ENCODE measurements at places on chromosomes 1 and 21. TPM values are rescaled to one million over a fixed set of nuclear protein-coding genes. Genes with fewer than 3 reads are reported as not detected.
A peak's percentile ranks its signal among the peaks of the same experiment; 100 is the strongest.

DNA sequence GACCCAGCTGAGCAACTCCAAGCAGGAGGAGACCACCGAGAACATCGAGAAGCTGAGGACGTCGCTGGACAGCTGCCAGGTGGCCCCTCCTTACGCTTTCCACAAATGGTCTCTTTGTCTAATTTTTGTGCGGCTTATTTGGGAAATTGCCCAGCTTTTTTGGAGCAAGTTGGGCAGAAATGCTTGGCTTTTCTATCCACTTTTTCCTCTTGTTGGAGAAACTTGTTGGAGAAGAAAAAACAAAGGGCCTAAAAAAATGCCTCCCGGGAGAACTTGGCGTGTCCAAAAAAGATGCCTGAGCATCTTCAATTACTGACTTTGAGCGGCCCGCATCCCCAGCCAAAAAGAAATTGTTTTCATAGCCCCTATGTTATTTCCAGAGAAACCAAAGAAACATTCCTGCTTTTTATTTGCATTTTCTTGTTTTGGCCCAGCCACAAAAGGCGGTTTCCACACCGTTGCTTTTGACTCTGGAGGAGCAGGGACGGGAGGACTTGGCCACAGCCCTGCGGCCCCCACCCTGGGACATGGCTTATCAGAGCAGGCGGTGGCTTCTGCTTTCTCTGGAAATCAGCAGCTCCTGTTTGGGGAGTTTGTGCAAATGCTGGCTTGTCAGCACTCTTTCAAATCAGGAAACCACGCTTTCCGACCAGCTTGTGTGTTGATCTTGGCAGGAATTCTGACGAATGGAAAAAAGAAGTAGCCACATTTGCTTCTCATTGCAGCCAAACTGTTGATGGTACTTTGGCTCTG, 81.2 kb upstream of the EFHD2 start:
- H3K4me3 ChIP-seq, result no peak overlapping the region
- no peak for DNase-seq
- H3K4me1 ChIP-seq, result peaks cover 18% of the 10 kb centered on the region
- no peak overlapping the region for H3K27ac ChIP-seq

DNA sequence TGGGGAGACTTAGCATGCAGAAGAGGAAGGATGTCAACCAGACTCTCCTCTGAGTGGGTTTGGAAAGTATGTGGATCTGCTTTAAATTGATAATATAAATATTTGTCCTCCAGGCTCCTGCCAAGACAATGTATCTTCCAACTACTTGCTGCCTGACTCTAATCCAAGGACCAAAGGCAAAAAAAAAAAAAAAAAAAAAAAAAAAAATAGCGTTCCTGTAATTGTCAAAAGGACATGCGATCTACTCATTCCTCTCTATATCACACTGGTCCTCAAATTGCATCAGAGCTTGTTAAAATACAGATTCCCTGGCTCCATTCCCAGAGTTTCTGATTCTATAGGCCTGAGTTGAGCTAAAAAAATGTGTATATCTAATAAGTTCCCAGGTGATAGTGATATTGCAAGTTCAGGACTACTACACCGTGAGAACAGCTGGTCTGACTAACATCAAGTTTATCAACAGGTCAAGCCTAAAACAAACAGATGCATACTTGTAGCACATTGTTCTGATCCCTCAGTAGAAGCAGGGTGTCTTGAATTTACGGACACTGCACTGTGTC, 141.3 kb downstream of the TNR start:
- H3K4me1 ChIP-seq, result peaks cover 34% of the 10 kb centered on the region
- DNase-seq, result no peak
- no peak overlapping the region for H3K4me3 ChIP-seq
- H3K27ac ChIP-seq, result no peak overlapping the region
- peaks cover 43% of the 10 kb centered on the region for H3K27me3 ChIP-seq

DNA sequence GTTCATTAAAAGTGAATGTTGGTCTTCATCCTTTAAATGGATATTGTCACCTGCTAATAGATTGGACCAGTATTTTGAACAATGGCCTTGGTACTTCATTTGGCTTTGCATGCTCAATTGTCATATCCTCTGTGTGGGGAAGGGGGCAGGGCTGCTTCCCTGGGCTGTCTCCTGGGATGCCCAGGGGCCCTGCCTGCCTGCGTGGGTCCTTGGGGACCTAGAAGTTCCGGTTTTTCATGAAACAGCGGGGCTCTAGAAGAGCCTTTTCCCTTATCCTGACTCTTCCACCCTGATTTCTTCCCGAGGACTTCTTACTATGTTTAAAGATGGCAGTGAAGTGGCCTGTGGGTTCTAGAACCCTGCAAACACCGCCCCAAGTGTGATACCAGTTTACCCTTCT, 97.5 kb downstream of the DISC1 start:
- no peaks in the 10 kb centered on the region for H3K4me1 ChIP-seq
- H3K27ac ChIP-seq, result no peak overlapping the region

DNA sequence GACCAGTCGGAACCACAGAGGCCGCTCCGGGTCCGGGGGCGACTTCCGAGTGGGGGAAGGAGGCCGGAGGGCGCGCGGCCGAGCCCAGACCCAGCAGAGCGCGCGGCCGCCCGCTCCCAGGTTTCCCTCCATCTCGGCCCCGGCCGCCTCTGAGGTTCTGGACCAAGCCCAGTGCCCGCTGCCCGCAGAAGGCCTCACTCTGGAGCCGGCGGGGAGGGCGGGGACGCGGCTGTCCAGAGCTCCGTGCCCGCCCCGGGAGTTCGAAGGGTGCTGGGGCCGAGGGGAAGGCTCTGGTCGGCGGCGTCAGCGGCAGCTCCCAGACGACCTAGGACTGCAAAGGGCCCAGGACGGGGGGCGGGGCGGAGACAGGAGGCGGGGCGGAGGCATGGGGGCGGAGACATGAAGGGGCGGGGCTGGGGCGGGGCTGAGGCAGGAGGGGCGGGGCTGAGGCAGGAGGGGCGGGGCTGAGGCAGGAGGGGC, 48.0 kb upstream of the SLC19A1 start:
- H3K27me3 ChIP-seq, result peaks cover 47% of the 10 kb centered on the region
- peak overlapping the region; percentile 43 for H3K4me3 ChIP-seq
- H3K27ac ChIP-seq, result no peak overlapping the region
- peaks cover 35% of the 10 kb centered on the region for H3K36me3 ChIP-seq

Gene KCNT2
- 14.2 TPM for total RNA-seq

GRCh38 chr1:153228491-153228890, 11.1 kb downstream of the PRR9 start:
- H3K36me3 ChIP-seq, result no peaks in the 10 kb centered on the region
- H3K27ac ChIP-seq, result no peak overlapping the region
- H3K4me3 ChIP-seq, result no peak overlapping the region
- DNase-seq, result no peak

Gene LENEP
- total RNA-seq, result 0.48 TPM

GRCh38 chr1:213669964-213670691, 317.6 kb upstream of the PROX1 start:
- peak; percentile 86 for DNase-seq
- H3K4me1 ChIP-seq, result peaks cover 21% of the 10 kb centered on the region
- H3K27ac ChIP-seq, result peak overlapping the region; percentile 84

Gene CCDC27
- 0.13 TPM for total RNA-seq

Gene MYBPH
- not detected for total RNA-seq

Gene SELENBP1
- total RNA-seq, result 17.9 TPM

DNA sequence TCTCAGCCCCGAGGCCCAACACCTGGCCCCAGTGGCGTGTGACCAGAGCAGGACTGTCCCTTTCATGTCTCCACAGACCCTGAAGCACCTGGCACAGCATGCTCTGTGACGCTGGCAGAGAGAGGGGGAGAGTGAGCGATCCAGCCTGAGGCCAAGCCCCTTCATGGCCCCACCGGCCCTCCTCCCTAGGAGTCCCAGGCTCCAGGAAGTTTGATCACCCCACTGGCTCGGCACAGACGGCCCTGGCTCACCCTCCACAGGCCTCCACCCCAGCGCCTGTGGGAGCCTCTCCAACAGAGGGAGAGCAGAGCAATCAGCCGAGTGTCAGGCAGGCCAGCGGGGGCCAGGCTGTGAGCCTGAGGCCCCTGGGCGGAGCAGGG, 11.0 kb downstream of the SH3BGRL3 start:
- no peaks in the 10 kb centered on the region for H3K27me3 ChIP-seq
- no peak overlapping the region for H3K27ac ChIP-seq
- no peak for DNase-seq
- no peaks in the 10 kb centered on the region for H3K36me3 ChIP-seq
- no peak overlapping the region for H3K4me3 ChIP-seq

Gene PLA2G2E
- not detected for total RNA-seq

GRCh38 chr1:21149855-21150432, 26.8 kb downstream of the EIF4G3 start:
- peak overlapping the region; percentile 55 for H3K27ac ChIP-seq
- H3K36me3 ChIP-seq, result peaks cover 17% of the 10 kb centered on the region
- no peak for DNase-seq
- no peaks in the 10 kb centered on the region for H3K27me3 ChIP-seq
- H3K4me1 ChIP-seq, result peaks cover 2% of the 10 kb centered on the region

GRCh38 chr1:229986737-229987337, 80.2 kb upstream of the GALNT2 start:
- no peaks in the 10 kb centered on the region for H3K36me3 ChIP-seq
- no peak overlapping the region for H3K27ac ChIP-seq
- no peaks in the 10 kb centered on the region for H3K4me1 ChIP-seq
- no peak for DNase-seq
- no peaks in the 10 kb centered on the region for H3K27me3 ChIP-seq
- H3K4me3 ChIP-seq, result no peak overlapping the region

Gene CFHR3
- 0.27 TPM for total RNA-seq

GRCh38 chr1:59104191-59104760, 192.6 kb upstream of the FGGY start:
- H3K36me3 ChIP-seq, result peaks cover 11% of the 10 kb centered on the region
- DNase-seq, result no peak
- peaks cover 3% of the 10 kb centered on the region for H3K27me3 ChIP-seq
- H3K4me3 ChIP-seq, result no peak overlapping the region
- no peak overlapping the region for H3K27ac ChIP-seq

DNA sequence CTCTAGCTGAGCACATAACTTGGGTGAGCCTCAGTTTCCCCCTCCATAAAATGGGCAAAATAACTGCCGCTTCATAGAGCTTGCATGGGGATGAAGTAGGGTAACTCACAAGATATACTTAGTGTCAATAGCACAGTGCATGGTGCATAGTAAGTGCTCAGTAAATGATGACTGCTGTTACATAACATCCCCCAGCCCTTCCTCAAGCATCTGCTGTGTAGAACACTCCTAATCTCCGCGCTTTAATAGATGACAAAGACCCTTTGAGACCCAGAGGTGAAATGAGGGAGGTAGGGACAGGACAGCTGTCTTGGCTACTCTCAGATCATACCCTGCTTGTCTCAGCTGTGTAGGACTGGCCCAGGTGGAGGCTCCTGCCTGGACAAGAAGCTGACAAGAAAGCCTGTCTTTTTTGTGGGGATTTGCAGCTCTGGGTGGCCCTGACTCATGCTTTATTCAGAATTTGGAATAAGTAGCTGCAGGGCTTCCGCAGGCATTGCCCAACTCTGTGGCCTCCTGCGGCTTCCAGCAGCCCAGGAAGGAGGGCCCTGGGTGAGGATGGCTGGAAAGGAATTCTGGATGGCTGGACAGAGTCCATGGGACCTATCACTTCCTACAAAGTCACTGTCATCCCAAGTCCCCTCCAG, 20.7 kb upstream of the PADI4 start:
- H3K27ac ChIP-seq, result no peak overlapping the region
- no peak overlapping the region for H3K4me3 ChIP-seq
- no peak for DNase-seq
- H3K27me3 ChIP-seq, result peaks cover 2% of the 10 kb centered on the region
- H3K4me1 ChIP-seq, result no peaks in the 10 kb centered on the region

Gene IGSF5
- 3.6 TPM for total RNA-seq

Gene C1orf159
- total RNA-seq, result 17.8 TPM

All from WTC11 (cell line).